ENCODE measurements at places on chromosomes 3 and 15. TPM values are rescaled to one million over a fixed set of nuclear protein-coding genes. Genes with fewer than 3 reads are reported as not detected.

- H3K4me3 ChIP-seq: no peak overlapping the region
- DNase-seq: no peak
- H3K36me3 ChIP-seq: no peaks in the 10 kb centered on the region
- H3K4me1 ChIP-seq: no peaks in the 10 kb centered on the region
- no peak overlapping the region for H3K27ac ChIP-seq
- H3K27me3 ChIP-seq: no peaks in the 10 kb centered on the region
These were observed 33.8 kb upstream of the CTSH start for GRCh38 chr15:78978601-78979179.

DNA sequence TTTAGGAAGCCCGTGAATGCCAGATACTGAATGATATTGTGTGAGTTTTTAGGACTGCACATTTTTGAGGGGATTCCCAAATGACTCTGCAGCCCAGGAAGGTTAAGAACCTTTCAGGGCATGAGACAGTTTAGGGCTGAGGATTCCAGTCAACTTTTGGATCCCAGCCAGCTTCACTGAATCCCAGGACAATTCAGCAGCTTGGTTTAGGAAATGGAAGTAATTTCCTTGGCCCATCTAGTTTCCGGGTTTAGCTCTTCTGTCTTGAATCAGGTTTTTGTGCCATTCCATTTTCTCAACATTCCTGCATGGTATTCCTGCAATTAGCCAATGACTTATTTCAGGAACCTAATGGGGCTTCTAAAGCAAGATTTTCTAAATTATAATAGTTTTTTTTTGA, 253.9 kb downstream of the LSAMP start:
- no peaks in the 10 kb centered on the region for H3K4me1 ChIP-seq
- no peak for DNase-seq
- H3K27ac ChIP-seq: no peak overlapping the region

DNA sequence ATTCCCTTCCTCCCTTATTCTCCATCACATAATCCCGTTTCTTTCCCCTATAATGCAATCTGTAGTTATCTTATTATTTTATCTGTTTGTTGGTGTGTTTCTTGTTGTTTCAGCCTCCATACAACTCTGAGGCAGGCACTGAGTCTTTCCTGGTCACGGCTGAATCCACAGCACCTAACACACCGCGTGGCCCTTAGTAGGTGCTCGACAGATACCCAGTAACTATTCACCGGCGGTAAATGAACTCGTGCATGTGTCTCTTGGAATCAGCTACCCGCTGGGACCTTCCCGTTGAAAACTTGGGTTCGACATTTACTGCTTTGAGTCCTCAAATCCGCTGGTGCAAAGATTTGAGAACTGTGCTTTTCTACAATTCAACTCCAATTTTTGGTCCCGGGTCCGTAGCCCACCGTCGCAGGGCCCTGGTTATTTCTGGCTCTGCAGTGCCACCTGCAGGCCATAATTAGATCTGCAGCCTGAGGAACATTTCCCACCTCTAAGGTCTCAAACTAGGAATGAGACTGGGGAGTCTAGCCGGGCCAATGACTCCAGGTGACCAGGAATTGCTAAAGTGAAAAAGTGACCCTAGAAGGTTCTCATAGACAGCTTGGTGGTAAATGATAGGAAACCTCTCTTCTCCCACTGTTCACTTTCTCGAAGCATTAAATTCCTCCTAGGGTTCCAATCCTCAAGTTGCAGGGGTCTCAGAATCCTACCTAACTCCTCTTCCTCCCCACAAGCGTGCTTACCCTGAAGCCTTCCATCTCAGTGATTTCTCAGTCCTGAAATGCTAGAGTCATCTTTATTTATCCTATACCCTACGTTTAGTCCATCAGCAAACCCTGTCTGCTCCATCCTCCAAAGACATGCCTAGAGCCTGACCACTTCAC, 40.0 kb upstream of the TRH start:
- no peaks in the 10 kb centered on the region for H3K4me1 ChIP-seq
- H3K36me3 ChIP-seq: no peaks in the 10 kb centered on the region
- no peak overlapping the region for H3K27ac ChIP-seq
- no peak for DNase-seq
- peak overlapping the region; percentile 42 for H3K4me3 ChIP-seq

GRCh38 chr3:176906046-176906905, 291.0 kb downstream of the TBL1XR1 start:
- H3K27ac ChIP-seq: peak overlapping the region; percentile 39
- H3K36me3 ChIP-seq: no peaks in the 10 kb centered on the region
- no peaks in the 10 kb centered on the region for H3K27me3 ChIP-seq

GRCh38 chr3:104832530-104832929, 534.2 kb upstream of the ALCAM start:
- no peak overlapping the region for H3K4me3 ChIP-seq
- H3K36me3 ChIP-seq: no peaks in the 10 kb centered on the region
- H3K4me1 ChIP-seq: no peaks in the 10 kb centered on the region
- DNase-seq: no peak

- H3K27me3 ChIP-seq: no peaks in the 10 kb centered on the region
- no peaks in the 10 kb centered on the region for H3K36me3 ChIP-seq
- H3K4me1 ChIP-seq: no peaks in the 10 kb centered on the region
These were observed 723.9 kb upstream of the ZNF385D start for GRCh38 chr3:22474706-22475445.

Gene CHRD
- 9.6 TPM for total RNA-seq

Gene RTP3
- not detected for total RNA-seq

All from breast epithelium (tissue), 4 donors.